Ureter (tissue), 1 donor: ENCODE measurements at places on chromosomes 6 and 20. TPM values are rescaled to one million over a fixed set of nuclear protein-coding genes. Genes with fewer than 3 reads are reported as not detected.

Gene RFX6
- not detected for total RNA-seq

Gene NT5E
- 22.8 TPM for total RNA-seq

Gene HTR1E
- total RNA-seq: not detected

Gene ECT2L
- total RNA-seq: 0.18 TPM

Gene PDE10A
- total RNA-seq: 47.0 TPM

Gene HCRTR2
- total RNA-seq: not detected

Gene ADGB
- total RNA-seq: not detected

Gene BTNL2
- not detected for total RNA-seq

Gene RSPO3
- 4.1 TPM for total RNA-seq

Gene UNC93A
- not detected for total RNA-seq

Gene COX4I2
- 4.0 TPM for total RNA-seq

Gene COL19A1
- 1.7 TPM for total RNA-seq

Gene HLA-G
- not detected for total RNA-seq

Gene YWHAB
- total RNA-seq: 314 TPM

Gene LTB
- 0.42 TPM for total RNA-seq

Gene RTEL1
- 45.9 TPM for total RNA-seq

Gene CEP43
- 22.0 TPM for total RNA-seq

Gene KIF3B
- 35.4 TPM for total RNA-seq

Gene MOG
- not detected for total RNA-seq

Gene FAXC
- 2.7 TPM for total RNA-seq

Gene DEF6
- 28.0 TPM for total RNA-seq

Gene ARMC12
- 1.5 TPM for total RNA-seq

Gene PPIL6
- 2.9 TPM for total RNA-seq

Gene RHAG
- not detected for total RNA-seq

Gene CDYL
- total RNA-seq: 68.2 TPM

Gene MTFR2
- 0.75 TPM for total RNA-seq

Gene NEURL2
- total RNA-seq: 17.9 TPM

Gene MYB
- 0.89 TPM for total RNA-seq

Gene SLC52A3
- total RNA-seq: 19.1 TPM

Gene CFAP61
- total RNA-seq: 0.39 TPM

Gene SMPDL3A
- 18.8 TPM for total RNA-seq

Gene COL21A1
- total RNA-seq: 9.3 TPM

Gene RWDD1
- 42.6 TPM for total RNA-seq

Gene PRDM1
- total RNA-seq: 18.2 TPM

Gene BFSP1
- 1.0 TPM for total RNA-seq

Gene SLC17A9
- total RNA-seq: 10.1 TPM

Gene GPX5
- not detected for total RNA-seq

Gene CLIC1
- total RNA-seq: 276 TPM

Gene PROKR2
- not detected for total RNA-seq

Gene SLC25A27
- 25.1 TPM for total RNA-seq

Gene EYA4
- total RNA-seq: 4.1 TPM

Gene PTCRA
- total RNA-seq: 0.55 TPM

Gene RPL10A
- 2,073 TPM for total RNA-seq

Gene GABRR1
- total RNA-seq: not detected

Gene TMEM242
- total RNA-seq: 12.9 TPM

Gene SLC22A7
- not detected for total RNA-seq

Gene RGL2
- 163 TPM for total RNA-seq

Gene POPDC3
- total RNA-seq: not detected

Gene KCNK15
- 3.4 TPM for total RNA-seq
